ENCODE measurements at places on chromosomes 5 and 9.
A peak's percentile ranks its signal among the peaks of the same experiment; 100 is the strongest.

- no peak for DNase-seq
These were observed 550 bp upstream of the TMEM245 start for GRCh38 chr9:109120204-109120789.

- peak; percentile 23 for DNase-seq
These were observed 192.3 kb downstream of the DEPDC1B start for GRCh38 chr5:60507687-60508086.

- peak; percentile 43 for DNase-seq
These were observed 6.7 kb upstream of the ZCCHC10 start for GRCh38 chr5:133032852-133033742.

DNA sequence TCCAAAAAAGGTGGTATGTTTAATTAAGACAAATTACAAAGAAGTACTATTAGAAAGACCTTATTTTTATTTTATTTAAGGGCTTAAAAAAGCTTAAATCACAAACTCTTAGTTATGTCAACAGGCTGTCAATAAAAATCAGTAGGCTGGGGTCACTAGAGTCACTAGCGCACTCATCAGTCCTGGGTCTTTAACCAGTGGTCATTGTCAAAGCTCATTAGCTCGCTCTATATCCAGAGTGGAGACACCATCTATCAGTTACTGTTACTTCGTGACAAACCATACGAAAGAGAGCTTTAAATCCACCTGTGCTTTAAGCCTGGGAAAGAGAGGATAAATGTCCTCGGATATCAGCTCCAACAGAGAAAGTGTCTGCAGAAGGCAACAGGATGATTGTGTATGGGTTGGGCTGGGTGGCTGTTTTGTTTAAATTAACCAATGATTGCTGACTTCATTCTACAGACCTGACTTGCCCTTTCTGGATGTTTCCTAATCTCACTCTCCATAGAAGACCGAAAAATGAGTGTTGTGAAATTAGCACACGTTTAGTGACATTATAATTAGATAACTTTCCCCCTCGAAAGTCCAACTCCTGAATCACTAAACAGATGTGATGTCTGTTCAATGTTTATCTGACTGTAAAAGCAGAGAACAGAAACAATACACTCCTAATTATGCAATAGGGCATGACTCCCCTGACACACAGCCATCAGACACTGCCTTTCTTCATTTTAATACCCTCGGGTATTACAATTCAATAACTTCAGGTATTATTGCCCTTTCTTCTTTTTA is 123.6 kb upstream of the TNPO1 start:
- DNase-seq = peak; percentile 4

DNA sequence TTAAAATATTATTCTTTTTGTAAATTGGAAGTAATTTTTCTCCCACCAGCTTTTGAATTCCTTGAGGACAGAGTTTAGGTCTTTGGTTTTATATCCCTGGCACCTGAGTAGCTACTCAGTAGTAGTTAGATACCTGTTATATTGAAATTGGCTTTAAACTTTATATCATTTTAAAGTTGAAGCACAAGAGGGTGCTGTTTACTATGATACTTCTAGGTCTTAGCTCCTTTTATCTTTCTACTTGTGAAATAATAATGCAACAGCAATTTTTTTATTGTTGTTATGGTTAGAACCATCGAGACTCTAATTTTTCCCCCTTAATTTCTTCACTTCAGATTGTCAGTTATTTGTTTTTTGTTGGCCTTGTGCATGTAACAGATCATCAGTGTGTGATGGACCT is 46.3 kb downstream of the AP3S1 start:
- DNase-seq = peak; percentile 36
